ENCODE measurements at places on chromosomes 5 and 9. TPM values are rescaled to one million over a fixed set of nuclear protein-coding genes. Genes with fewer than 3 reads are reported as not detected.

The CD274 gene
- total RNA-seq, result 3.1 TPM

The PCDHB16 gene
- total RNA-seq, result 6.3 TPM

- DNase-seq, result no peak
- H3K4me1 ChIP-seq, result no peaks in the 10 kb centered on the region
- H3K27ac ChIP-seq, result no peak overlapping the region
- no peak overlapping the region for H3K4me3 ChIP-seq
- no peaks in the 10 kb centered on the region for H3K36me3 ChIP-seq
These were observed 17.1 kb downstream of the FBXO10 start for GRCh38 chr9:37559125-37559524.

The TBC1D13 gene
- total RNA-seq, result 20.0 TPM

DNA sequence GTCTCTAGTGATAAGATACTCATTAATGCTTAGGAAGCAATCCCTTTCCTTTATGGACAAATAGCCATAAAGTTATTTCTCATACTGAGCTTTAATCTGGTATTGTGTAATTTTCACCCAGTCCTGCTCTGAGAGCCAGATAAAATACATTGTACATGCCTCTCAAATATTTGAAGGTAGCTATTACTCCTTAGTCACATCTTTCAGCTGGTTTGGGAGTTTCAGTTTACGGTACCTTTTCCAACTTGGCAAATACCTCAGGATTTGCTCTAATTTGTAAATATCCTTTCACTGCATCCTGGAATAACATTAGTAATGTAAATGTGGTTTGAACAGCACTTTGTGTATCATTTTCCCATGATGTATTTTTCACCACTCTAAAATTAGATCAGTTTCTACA, 47.4 kb downstream of the ABHD17B start:
- H3K4me3 ChIP-seq, result no peak overlapping the region
- H3K36me3 ChIP-seq, result no peaks in the 10 kb centered on the region
- H3K4me1 ChIP-seq, result no peaks in the 10 kb centered on the region
- no peak overlapping the region for H3K27ac ChIP-seq
- no peak for DNase-seq

DNA sequence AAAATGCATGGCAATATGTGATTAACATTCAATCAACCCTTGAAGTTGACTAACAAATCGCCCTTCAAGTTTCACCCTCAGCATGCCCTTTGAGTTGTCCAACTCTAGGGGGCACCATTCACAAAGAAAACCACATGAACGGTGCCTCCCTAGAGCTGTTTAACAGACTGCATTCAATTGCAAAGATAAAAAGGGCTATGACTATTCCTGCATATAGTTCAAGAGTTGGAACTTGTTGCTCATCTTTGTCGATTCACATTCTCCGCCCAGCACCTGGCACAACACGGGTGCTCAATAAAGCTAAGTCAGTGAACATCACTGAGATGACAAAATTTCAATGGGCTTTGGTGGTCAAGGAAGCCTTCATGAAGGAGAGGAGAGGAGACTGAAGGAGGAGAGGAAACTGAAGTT, 69.6 kb upstream of the SLC30A5 start:
- no peak for DNase-seq
- no peak overlapping the region for H3K4me3 ChIP-seq
- no peaks in the 10 kb centered on the region for H3K27me3 ChIP-seq
- H3K4me1 ChIP-seq, result no peaks in the 10 kb centered on the region
- H3K36me3 ChIP-seq, result no peaks in the 10 kb centered on the region

The RGS7BP gene
- total RNA-seq, result 1.4 TPM

GRCh38 chr9:73264631-73265030, 113.0 kb downstream of the ANXA1 start:
- no peak overlapping the region for H3K4me3 ChIP-seq
- no peaks in the 10 kb centered on the region for H3K4me1 ChIP-seq

- peaks cover 7% of the 10 kb centered on the region for H3K27me3 ChIP-seq
- no peak overlapping the region for H3K27ac ChIP-seq
- no peak for DNase-seq
- no peaks in the 10 kb centered on the region for H3K36me3 ChIP-seq
- H3K4me3 ChIP-seq, result no peak overlapping the region
These were observed 17.8 kb downstream of the DMRT1 start for GRCh38 chr9:859251-859650.

The PDE8B gene
- 57.1 TPM for total RNA-seq

The LHX3 gene
- not detected for total RNA-seq

The PCDHA12 gene
- 6.9 TPM for total RNA-seq

DNA sequence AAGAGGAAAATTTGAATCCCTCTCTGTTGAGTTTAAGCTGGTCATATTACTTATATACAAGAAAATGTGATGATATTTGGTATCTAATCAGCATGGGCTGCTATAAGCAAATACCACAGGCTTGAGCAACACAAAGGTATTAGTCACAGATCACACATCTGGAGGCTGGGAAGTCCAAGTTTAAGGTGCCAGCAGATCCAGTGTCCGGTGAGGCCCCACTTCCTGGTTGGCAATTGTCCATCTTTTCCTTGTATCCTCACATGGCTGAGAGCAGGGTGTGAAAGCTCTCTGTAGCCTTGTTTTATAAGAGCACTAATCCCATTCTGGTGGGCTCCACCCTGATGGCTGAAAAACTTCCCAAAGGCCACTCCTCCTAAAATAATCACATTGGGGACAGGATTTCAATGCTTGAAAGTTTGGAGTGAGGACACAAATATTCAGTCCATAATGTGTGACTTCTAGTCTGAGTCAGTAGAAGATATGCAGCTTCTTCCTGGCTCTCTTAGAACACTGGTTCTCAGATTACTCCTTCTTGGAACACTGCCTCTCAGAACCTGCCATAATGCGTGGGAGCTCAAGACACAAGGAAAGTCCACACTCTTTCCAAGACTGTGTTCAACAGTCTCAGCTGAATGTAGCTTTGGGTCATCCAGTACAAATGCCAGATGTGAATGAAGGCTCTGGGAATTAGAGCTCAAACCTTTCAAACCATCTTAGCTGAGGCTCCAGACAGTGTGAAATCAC, 124.1 kb downstream of the PRDM9 start:
- no peak overlapping the region for H3K4me3 ChIP-seq
- no peaks in the 10 kb centered on the region for H3K36me3 ChIP-seq
- H3K27me3 ChIP-seq, result no peaks in the 10 kb centered on the region
- no peaks in the 10 kb centered on the region for H3K4me1 ChIP-seq

DNA sequence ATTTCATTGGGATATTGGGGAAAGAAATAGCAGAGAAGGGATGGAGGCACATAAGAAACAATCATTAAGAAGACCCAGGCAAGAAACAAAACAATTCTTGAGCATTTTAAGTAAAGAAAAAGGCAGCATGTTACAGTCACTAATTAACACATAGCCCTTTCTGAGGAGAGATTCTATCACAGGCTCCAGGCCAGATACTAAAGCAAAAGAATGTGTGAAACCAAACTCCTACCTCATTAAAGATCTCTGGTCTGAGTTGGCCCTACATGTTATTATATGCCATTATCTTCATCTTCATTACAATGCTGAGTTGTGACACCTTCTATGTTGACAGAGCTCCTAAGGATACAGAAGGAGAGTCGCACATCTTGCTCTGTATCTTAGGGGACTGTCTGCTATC, 37.5 kb downstream of the DAP start:
- no peaks in the 10 kb centered on the region for H3K36me3 ChIP-seq
- no peaks in the 10 kb centered on the region for H3K27me3 ChIP-seq
- no peak overlapping the region for H3K4me3 ChIP-seq
- H3K4me1 ChIP-seq, result no peaks in the 10 kb centered on the region

DNA sequence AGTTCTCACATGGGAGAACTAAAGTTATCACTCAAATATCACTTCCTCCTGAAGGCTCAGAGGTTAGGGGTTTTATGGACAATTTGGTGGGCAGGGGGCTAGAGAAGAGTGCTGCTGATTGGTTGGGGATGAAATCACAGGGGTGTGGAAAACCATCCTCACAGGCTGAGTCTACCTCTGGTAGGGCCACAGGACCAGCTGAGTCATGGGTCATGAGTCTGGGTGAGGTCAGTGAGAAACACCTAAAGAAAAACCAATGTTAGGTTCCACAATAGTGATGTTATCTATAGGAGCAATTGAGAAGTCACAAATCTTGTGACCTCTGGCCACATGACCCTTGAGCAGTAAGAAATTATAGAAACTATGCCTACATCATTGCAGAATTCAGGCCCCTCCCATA, 203.3 kb upstream of the TARS1 start:
- no peak overlapping the region for H3K4me3 ChIP-seq
- no peaks in the 10 kb centered on the region for H3K36me3 ChIP-seq
- H3K27ac ChIP-seq, result no peak overlapping the region
- H3K4me1 ChIP-seq, result no peaks in the 10 kb centered on the region
- H3K27me3 ChIP-seq, result no peaks in the 10 kb centered on the region
- no peak for DNase-seq

- DNase-seq, result no peak
- no peaks in the 10 kb centered on the region for H3K36me3 ChIP-seq
- H3K4me1 ChIP-seq, result peaks cover 17% of the 10 kb centered on the region
- peak overlapping the region; percentile 75 for H3K27ac ChIP-seq
These were observed 28.0 kb downstream of the ATP6V0E1 start for GRCh38 chr5:173011566-173011965.

- no peak overlapping the region for H3K27ac ChIP-seq
- H3K36me3 ChIP-seq, result no peaks in the 10 kb centered on the region
- H3K4me1 ChIP-seq, result no peaks in the 10 kb centered on the region
- DNase-seq, result no peak
These were observed 233.1 kb upstream of the IRX1 start for GRCh38 chr5:3362606-3362910.

DNA sequence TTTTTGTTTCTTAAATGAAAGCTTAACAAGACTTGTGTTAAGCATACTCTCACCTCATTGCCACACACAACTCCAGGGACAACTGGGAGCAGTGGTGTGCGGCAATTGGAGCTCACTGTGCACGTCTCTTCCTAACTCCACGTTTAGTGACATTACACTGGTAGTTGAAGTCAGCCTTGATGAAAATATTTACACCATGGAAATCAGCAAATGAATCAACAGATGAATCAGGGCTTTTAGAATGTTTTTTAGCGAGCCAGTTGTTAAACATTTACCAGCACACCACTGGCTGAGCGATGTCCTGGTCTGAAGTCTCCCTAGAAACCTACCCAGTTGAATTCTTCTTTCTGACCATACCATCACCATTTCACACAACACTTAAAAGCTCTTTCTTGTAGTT, 67.3 kb downstream of the KLHL3 start:
- no peaks in the 10 kb centered on the region for H3K27me3 ChIP-seq
- no peak overlapping the region for H3K4me3 ChIP-seq
- no peak overlapping the region for H3K27ac ChIP-seq
- DNase-seq, result no peak
- H3K4me1 ChIP-seq, result no peaks in the 10 kb centered on the region

DNA sequence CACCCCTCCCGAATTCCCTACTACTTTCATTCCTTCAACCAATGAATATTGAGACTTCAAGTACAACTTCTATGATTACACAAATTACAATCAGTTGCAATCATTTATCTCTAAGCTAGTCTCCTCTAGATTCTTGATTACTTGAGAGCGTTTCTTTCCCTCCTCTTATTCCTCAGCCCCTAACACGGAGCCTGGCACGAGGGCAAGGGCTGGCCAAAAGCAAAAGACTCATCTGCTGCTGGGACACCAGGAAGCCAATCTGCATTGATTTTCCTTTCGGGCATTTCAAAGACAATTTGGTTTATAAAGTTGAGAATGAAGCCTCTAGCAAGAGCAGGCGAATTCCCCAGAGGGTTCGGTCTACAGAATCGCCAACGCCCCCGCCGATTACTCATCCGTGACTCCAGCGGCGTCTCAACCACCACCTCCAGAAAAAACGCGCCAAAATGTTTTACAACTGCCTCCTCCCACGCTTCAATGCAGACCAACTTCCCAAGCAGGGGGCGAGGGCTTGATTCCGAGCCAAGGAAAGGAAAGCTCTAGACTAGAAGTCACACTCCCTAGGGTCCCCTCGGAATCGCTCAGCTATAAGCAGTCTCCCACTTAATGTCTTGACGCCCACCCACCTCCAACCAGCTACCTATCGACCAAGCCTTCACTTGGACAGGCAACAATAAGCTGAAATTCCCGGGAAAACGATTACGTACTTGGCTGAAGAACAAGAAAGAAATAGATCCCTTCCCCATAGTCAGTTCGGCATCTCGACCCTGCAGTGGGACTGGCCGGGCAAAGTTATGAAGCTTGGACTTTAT, 1.5 kb downstream of the PCSK1 start:
- no peak overlapping the region for H3K27ac ChIP-seq
- H3K27me3 ChIP-seq, result no peaks in the 10 kb centered on the region
- no peaks in the 10 kb centered on the region for H3K36me3 ChIP-seq
- peak overlapping the region; percentile 49 for H3K4me3 ChIP-seq
- DNase-seq, result no peak
- H3K4me1 ChIP-seq, result no peaks in the 10 kb centered on the region

The ADAMTS13 gene
- 0.96 TPM for total RNA-seq

- no peaks in the 10 kb centered on the region for H3K27me3 ChIP-seq
- H3K4me3 ChIP-seq, result no peak overlapping the region
- no peaks in the 10 kb centered on the region for H3K36me3 ChIP-seq
- H3K27ac ChIP-seq, result no peak overlapping the region
- no peak for DNase-seq
These were observed 172.6 kb upstream of the PTGER4 start for GRCh38 chr5:40507095-40507494.

The F12 gene
- 2.6 TPM for total RNA-seq

DNA sequence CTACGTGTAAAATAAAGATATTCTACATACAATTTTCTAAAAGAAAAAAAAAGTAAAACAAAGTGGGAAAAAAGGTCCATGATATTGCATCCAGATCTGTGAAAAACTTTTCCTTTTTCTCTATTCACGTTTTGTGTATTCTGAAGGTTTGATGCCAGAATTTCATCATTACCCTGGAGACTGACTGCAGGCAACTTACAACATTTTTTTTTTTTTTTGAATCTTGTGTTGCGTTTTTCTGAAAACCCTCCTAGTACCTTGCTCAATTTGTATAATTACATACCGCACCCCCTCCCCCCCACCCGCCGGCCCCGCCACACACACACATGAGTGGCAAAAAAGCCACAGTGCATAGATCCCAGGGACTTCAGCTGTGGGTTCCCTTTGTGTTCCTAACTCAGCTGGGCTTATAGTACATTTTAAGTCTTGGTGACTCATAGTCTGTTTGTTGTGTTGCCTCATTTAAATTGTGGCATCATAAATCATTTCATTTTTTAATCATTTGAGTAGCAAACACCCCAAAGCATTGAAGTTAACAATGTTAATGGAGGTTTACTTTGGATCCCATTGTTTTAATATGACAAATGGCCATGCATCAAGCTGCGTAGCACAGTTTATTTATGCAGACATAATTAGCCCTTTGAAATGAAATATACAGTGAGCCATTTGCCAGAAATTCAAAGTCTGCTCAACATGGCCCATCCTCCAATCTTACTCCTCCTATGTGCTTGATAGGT, 36.0 kb downstream of the PRDM6 start:
- no peak overlapping the region for H3K4me3 ChIP-seq
- no peaks in the 10 kb centered on the region for H3K36me3 ChIP-seq
- peak overlapping the region; percentile 2 for H3K27ac ChIP-seq

DNA sequence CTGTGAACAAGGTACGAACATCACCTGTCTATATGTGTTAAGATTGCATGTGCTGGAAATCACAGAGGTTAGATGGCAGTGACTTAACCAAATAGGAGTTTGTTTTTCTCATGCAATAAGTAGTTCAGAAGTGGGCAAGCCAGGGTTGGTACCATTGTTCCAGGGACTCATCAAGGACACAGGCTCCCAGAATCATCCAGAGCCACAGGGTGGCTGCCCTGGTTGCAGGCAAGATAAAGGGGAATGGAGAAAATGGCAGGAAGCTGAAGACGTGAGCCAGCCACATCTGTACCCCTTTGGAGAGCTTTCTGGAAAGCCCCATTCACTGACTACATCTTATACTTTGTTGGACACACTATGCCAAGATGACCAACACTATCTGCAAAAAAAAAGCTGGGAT, 126.0 kb upstream of the IL12B start:
- DNase-seq, result no peak
- H3K4me3 ChIP-seq, result no peak overlapping the region
- no peaks in the 10 kb centered on the region for H3K4me1 ChIP-seq
- no peaks in the 10 kb centered on the region for H3K36me3 ChIP-seq
- no peak overlapping the region for H3K27ac ChIP-seq

The CCL21 gene
- total RNA-seq, result 5.9 TPM

Measured in breast epithelium (tissue), 4 donors.